ENCODE measurements at places on chromosomes 4 and X.
A peak's percentile ranks its signal among the peaks of the same experiment; 100 is the strongest.

GRCh38 chr4:36353998-36354397 is 72.6 kb downstream of the DTHD1 start:
- DNase-seq: no peak

GRCh38 chrX:63869506-63869905 is 84.5 kb upstream of the ARHGEF9 start:
- no peak for DNase-seq

DNA sequence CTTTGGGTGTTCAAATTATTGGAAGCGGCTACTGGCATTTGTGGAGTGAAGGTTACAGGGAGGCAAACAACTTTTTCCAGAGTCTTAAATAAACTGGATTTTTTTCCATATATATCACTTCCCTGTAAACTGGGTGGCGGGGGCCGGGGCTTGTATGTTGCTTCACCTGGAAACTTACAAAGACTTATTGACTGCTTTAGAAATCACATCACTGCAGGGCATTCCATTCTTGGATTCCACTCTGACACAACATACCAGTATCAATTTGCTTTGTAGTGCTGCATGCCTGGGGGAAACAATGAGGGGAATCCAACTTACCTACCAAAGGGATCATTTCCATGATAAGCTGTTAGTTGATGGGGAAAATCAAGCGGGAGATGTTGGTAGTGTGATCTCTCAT is 21.7 kb upstream of the FAM156A start:
- DNase-seq: no peak

GRCh38 chr4:159823743-159824142 is 720.9 kb downstream of the RAPGEF2 start:
- no peak for DNase-seq

DNA sequence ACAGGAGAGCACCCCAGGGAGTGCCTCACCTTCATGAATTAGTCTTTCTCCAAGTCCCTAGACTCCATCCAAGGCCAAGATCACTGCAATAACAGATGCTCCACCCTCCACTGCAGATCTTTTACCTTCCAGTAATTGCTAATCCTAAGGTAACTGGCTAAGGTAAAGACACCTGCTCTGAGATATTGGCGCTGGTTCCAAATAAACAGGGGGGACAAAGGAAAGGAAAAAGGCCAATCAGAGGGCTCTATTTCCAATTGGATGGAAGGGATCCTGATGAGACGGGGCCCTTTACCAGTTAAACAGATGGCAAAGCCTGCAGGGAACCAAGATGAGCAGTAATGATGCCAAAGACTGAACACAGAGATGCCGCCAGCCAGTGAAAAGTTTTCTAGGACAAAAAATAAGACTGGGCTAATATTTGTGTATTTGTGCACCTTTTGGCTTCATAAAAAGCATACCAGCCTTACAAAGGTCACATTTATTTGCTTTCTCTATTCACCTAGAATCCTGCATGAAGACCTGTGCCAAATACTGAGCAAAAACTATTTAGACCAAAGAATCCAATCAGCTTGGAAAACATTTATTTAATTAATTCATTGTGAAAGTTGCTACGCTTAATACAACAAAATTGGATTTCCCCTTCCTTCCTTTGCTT is 148.5 kb downstream of the PPP3CA start:
- DNase-seq: no peak

DNA sequence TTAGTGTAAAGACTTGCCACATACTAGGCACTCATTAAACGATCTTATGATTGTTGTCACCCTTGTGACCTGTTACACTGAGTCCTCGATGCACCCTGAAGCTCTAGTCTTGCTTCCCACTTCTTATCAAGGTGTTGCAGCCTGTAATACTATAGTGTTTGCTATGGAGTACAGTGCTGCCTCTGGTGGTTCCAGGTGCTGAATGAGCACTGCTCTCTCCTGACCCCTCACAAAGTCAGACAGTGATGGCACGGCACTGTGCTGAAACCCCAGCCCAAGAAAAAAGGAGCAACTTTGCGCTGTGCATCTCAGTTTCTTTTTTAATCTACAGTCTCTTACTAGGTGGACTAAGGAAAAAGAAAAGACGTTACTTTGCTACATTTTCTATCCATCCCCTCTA is 106.3 kb downstream of the GC start:
- DNase-seq: no peak

DNA sequence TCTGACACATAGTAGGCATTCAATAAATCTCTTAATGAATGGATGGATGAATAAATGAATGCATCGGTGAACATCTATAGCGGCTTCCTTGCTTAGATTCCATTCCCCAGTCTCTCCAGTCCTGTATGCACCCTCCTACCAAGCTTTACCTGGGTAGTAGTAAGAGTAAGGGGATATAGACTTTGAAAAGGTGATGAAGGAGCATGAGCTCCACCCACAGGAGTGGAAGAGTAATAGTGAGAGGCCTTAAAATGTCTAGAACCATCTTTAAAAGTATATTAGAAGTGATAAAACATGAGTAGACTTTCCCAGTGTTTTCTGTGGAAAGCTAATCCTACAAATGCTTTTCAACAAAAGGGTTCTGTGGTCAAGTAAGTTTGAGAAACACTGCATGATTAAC is 35.5 kb upstream of the GPC3 start:
- no peak for DNase-seq

DNA sequence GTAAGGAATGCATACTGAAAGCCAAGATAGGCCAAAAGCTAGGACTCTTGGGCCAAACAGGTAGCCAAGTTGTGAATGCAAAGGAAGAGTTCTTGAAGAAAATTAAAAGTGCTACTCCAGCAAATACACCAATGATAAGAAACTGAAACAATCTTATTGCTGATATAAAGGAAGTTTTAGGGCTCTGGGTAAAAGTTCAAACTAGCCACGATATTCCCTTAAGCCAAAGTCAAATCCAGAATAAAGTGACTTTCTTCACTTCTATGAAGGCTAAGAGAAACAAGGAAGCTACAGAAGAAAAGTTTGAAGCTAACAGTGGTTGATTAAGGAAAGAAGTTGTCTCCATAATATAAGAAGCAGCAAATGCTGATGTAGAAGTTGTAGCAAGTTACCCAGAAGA is 397.6 kb downstream of the PACRGL start:
- no peak for DNase-seq

- DNase-seq: no peak
These were observed 7.5 kb upstream of the CXCL6 start for GRCh38 chr4:73828956-73829355.

DNA sequence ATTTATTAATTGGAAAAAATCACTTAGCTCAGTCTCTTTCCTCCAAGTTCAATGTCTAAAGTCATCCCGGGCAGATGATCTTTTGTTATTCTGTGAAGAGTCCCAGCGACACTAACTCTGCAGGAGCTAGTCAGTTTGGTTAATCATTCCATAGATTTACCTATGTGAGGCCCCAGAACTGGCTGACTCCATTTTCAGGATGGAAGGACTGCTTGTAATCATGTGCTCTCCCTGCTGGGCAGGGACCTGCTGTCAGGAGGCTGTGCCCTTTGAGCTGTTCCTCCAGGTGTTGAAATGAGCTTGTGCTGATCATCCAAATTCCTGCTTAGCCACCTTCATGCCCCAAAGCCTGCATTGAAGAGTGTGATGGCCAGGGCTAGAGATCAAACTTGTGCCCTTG is 169.8 kb downstream of the NHS start:
- no peak for DNase-seq

DNA sequence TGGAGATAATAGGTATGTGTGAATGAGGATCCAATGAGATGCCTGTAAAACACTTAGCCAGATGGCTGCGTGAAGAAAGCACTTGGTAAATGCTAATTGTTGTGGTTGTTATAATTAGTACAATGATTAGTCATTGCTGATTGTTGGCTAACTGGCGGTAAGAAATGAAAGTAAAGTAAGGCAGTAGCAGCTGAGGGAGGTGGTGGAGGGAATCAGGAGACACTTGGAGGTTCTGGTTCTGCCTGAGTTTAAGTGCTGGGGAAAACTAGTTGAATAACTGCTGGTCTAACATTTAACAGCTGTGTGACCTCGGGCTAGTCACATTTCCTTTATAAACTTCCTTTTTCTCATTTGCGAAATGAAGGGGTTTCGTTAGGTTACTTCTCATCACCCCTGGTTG is 30.9 kb downstream of the CD38 start:
- no peak for DNase-seq

- DNase-seq: no peak
These were observed 552.7 kb downstream of the ZNF674 start for GRCh38 chrX:45992402-45993123.

DNA sequence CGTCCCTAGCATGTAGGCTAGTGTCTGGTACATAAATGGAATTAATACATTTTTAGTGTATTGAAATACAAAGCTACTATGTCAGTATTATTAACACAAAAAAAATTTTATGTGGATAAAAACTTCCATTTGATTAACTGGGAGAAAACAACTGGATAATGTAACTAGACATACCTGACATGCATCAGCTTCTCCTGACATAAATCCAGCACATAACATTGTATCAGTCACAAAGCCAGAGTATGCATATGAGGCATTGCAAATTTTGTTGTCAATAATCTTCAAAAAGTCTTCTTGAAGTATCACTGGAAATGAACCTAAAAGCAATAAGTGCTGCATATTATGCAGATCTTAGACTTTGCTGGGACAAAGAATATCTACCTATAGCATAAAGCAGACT is 16.9 kb downstream of the TMPRSS11B start:
- no peak for DNase-seq

DNA sequence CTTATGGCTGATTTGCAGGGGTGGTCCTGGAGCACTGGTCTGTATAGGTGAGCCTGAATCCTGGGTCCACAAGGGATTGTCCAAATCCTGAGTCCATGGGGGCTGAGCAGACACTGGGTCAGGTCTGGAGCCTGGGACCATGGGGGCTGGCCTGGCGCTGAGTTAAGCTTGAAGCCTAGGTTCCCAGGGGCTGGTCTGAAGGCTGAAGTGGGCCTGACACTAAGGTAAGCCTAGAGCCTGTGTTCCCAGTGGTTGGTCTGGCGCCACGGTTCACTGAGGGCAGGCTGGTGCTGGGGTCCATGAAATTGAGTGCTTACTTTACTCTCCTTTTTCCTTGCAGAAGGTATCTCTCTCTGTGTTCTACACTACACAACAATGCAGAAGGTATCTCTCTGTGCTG is 155.8 kb downstream of the RBM46 start:
- DNase-seq: no peak

DNA sequence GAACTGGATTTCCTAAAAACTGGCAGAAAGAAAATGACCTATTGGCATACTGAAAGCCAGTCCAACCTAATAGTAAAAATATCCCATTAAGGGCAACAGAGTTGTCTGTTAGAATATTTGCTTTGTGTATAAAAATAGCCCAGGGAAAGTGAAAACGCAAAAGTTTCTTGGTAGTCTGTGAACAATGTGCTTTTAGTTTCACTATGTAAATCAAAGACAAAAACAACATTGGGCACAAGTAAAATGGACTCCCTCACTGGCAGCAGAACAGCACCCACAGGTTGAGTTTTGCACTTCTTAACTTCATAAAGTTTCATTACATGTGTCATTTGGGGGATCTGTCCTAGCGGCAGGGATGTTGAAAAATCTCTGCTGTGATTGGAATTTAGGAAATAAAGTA is 4.3 kb upstream of the FGG start:
- no peak for DNase-seq

DNA sequence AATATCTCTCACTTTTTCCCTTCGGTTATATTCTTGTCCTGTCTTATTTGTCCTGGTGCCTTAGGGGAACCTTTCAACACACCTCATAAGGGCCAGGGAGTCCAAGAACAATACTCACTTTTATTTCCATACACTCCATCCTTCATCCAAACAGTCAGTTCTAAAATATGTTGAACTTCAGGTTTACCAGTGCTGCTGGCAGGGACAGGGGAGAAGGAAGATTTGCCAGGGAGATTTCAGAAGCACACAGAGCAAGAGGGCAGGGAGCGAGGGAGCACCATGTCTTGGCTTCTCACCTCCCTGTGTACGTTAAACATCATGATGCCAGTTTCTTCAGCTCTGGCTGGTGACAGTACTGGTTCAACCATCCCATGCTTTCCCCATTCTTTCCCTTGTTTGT is 631.1 kb upstream of the FAT1 start:
- no peak for DNase-seq

GRCh38 chr4:90142081-90142480 is 14.9 kb downstream of the CCSER1 start:
- DNase-seq: no peak

GRCh38 chr4:121973816-121974215 is 22.0 kb upstream of the TRPC3 start:
- no peak for DNase-seq

- no peak for DNase-seq
These were observed 42.2 kb upstream of the KLF3 start for GRCh38 chr4:38621831-38622230.

DNA sequence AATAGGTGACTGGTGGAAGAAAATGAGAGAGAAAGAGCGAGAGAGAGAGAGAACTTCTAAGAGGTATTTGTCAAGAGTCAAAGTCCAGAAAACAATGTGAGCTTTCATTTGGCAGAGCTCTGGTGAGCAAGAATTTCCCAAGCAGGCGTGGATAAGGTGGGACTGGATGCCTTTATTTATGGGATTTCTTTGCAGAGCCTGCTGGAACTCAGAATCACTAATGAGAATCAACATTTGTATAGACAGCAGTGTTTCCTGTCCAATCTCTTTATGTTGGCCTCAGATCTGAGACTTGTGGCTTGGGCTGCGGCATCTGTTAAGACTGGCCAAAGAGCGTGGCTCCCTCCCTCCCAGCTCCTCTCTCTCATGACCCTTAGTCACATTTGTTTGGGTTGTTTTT is 67.9 kb upstream of the TBL1X start:
- DNase-seq: no peak

GRCh38 chrX:2445662-2446623 is 54.8 kb downstream of the DHRSX start:
- DNase-seq: no peak

DNA sequence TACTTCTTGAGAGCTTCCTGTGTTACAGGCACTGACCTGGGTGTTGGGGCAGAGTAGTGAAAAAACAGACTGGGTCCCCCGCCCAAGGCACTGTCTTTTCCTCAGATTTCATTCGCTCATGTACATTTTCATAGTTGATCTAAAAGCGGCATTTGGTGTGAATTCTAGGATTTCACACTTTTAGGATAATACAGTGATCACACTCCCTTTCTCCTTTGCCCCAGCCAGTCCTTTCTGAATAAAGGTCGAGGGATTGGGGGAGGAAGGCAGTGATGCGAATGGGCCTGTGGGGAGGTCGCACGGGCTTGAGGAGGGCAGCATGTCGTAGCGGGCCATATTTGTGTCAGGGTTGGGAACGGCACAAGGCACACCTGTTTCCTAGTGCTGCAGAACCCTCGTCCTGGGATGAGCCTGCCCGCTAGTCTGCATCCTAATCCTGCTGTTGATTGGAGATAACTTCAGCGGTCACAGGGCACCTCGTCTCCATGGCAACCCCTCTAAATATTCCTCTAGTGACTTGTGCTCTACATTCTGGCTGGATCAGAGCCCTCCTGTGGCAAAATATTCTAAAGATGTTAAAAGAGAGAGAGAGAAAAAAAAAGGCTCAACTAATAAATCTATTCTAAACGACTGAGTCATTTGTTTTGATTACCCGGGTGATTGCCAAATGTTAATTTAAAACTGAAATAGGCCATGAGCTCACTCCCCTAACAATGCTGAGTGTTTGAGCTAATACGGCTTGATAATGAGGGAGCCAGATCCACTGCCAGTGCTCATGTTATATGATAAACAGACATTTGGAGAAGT is 21.8 kb downstream of the FHL1 start:
- DNase-seq: peak; percentile 51

GRCh38 chrX:14496674-14497073 is 32.7 kb upstream of the GLRA2 start:
- DNase-seq: no peak

GRCh38 chrX:138037548-138037947 is 471.6 kb downstream of the ZIC3 start:
- DNase-seq: no peak

- DNase-seq: no peak
These were observed 18.5 kb upstream of the ZNF280C start for GRCh38 chrX:130287071-130287770.

- no peak for DNase-seq
These were observed 30.9 kb downstream of the STOX2 start for GRCh38 chr4:183936047-183936446.
